ENCODE measurements at places on chromosomes 3 and 15.

DNA sequence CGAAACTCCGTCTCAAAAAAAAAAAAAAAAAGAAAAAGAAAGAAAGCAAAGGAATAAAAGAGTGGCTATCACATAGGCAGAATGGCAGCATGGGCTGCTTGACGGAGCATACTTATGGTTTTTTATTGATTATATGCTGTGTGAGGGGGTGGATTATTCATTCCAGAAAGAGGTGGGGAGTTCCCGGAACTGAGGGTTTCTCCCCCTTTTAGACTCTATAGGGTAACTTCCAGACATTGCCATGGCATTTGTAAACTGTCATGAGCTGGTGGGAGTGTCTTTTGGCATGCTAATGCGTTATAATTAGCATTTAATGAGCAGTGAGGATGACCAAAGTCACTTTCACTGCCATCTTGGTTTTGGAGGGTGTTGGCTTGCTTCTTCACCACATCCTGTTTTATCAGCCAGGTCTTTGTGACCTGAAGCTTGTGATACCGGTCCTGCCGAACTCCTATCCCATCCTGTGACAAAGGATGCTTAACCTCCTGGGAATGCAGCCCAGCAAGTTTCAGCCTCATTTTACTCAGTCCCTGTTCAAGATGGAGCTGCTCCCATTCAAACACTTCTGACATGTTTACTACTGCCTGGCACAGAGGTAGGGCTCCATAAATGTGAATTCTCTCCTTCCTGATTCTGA is 15.8 kb upstream of the ABHD17C start:
- DNase-seq, result no peak

GRCh38 chr3:20811631-20812030 is 625.6 kb upstream of the SGO1 start:
- DNase-seq, result no peak

DNA sequence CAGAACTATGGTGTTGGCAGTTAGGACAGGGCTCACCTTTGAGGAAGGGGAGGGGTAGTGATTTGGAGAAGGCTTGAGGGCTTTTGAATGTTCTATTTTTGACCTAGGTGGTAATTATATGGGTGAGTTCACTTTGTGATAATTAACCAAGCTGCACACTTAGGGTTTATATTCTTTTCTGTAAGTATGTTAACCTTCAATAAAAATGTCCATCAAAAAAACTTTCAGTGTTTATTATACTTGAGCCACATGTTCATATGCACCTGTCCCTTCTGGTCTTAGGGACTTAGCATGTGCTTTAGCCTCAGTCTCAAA is 28.4 kb downstream of the PDE8A start:
- no peak for DNase-seq

DNA sequence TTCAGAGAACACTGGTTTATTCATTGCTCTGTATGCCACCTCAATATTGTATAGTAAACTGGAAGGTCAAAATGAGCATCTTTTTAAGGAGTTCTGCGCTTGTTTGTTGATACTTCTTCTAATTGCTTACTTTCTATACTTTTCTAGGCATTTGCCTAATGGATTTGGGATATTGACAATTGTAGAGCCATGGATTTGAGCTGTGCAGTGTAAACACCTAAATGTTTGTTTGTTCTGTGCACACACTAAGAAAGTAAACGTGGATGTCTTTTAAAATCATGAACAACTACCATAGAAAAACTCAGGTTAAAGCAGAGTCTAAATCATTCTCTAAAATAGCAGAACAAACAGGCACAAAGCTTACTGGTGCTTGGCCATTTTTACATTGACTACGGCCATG is 436.6 kb upstream of the GBE1 start:
- no peak for DNase-seq
